Upper lobe of right lung (tissue), 1 donor: ENCODE measurements at places on chromosomes 1 and 21.

GRCh38 chr1:170732252-170732588, 68.3 kb downstream of the PRRX1 start:
- no peaks in the 10 kb centered on the region for H3K36me3 ChIP-seq
- H3K27ac ChIP-seq: no peak overlapping the region
- H3K4me3 ChIP-seq: no peak overlapping the region
- H3K4me1 ChIP-seq: no peaks in the 10 kb centered on the region

DNA sequence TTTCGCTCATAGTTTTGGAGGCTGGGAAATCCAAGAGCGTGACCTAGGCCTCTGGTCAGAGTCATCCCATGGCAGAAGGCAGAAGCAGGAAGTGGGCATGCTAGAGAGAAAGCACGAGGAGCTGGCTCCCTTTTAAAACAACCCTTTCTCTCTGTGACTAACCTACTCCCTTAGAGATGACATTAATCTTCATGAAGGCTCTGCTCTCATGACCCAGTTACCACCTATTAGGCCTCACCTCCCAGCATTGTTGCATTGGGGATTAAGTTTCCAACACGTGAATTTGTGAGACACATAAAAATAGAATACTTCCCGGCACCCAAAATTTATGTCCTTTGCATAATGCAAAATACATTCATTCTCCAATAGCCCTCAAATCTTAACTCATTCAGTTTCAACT, 223.1 kb upstream of the ST6GALNAC5 start:
- H3K4me1 ChIP-seq: no peaks in the 10 kb centered on the region
- H3K4me3 ChIP-seq: no peak overlapping the region
- no peaks in the 10 kb centered on the region for H3K36me3 ChIP-seq
- DNase-seq: no peak
- H3K27me3 ChIP-seq: no peaks in the 10 kb centered on the region

DNA sequence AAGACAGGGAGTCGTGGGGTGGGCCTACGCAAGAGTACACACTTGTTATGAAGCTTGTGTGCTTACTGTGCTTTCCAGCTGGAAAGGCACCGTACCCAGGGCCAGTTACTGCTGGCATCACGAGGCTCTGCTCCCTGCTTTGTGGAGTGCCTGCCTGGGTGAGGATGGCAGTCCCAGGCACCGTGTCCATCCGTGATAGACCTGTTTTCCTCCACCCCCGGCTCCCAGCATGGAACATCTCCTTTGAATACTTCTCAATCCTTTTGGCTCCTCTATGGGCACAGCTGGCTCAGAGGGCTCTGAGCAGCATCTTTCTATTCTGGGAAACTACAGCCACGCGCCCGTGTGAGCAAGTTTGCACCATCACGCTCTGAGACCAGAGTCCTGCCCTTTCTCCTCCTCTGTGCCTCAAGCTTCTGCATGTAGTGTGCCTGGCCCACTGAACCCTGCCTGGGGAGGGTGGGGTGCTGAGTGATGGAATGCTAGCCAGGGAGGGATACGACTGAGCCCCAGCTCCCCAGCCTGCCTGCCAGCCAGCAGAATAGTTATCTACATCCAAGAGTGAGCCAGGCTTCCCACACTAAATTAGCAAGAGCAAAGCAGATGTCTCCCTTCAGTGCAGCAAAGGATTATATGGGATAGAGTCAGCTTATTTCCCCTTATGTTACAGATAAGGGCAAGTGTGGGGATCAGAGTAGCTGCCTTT, 7.1 kb upstream of the TNR start:
- DNase-seq: no peak
- no peak overlapping the region for H3K27ac ChIP-seq
- H3K36me3 ChIP-seq: no peaks in the 10 kb centered on the region
- no peak overlapping the region for H3K4me3 ChIP-seq
- no peaks in the 10 kb centered on the region for H3K27me3 ChIP-seq

- no peak overlapping the region for H3K4me3 ChIP-seq
- no peaks in the 10 kb centered on the region for H3K36me3 ChIP-seq
- no peak overlapping the region for H3K27ac ChIP-seq
Observed at GRCh38 chr1:199747984-199748383, 279.5 kb upstream of the NR5A2 start.

GRCh38 chr1:228306275-228307217, 98.7 kb downstream of the OBSCN start:
- peak; percentile 55 for DNase-seq
- no peaks in the 10 kb centered on the region for H3K36me3 ChIP-seq
- no peaks in the 10 kb centered on the region for H3K4me1 ChIP-seq
- H3K27me3 ChIP-seq: no peaks in the 10 kb centered on the region

GRCh38 chr21:38311765-38312164, 55.0 kb downstream of the KCNJ15 start:
- no peaks in the 10 kb centered on the region for H3K36me3 ChIP-seq
- peak overlapping the region; percentile 68 for H3K27ac ChIP-seq
- no peak overlapping the region for H3K4me3 ChIP-seq

DNA sequence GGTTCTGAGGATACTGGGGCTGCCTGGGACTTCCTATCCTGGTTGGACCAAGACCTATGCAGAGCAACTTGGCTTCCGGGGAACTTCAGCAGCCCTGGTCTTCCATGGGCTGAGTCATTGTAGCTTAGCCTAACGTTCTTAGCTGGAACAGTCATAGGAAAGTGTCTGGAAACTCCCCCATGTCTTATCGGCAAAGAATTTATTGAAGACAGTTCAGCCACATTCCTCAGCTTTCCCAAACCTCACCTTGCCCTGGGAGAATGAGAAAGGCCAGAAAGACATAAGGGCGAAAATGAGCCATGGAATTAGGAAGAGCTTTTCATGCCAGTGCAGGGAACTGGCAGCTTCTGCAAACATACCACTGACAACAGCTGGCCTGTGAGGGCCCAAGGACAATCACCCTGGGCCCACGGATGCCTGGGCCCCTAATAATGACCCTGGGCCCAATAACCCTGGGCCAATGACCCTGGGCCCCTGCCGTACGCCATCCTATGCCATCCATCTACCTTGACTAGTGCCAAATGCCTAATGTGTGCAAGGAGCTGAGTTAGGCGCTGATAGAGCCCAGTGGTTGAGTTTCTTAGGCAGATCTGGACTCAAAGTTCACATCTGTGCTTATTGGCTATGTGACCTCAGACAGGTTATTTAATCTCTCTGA, 114.4 kb upstream of the GADD45A start:
- H3K27me3 ChIP-seq: no peaks in the 10 kb centered on the region
- peaks cover 21% of the 10 kb centered on the region for H3K4me1 ChIP-seq
- no peaks in the 10 kb centered on the region for H3K36me3 ChIP-seq
- H3K27ac ChIP-seq: no peak overlapping the region

DNA sequence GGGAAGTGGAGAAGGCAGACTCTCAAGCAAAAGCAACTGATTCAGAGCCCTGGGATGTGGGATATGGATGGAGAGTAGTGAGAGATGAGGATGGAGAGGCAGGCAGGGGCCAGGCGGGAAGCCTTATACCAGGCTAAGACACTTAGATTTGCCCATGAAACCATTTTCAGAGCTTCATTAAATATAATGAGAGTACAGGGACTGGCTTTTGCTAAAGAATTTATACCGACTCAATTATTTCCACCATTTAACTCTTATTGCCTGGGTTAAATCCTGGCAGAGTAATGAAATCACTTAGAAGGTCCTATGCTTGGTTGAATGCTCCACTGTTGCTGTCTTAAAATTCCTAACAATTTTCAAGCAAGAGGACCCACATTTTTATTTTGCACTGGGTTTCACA, 311.7 kb downstream of the KCNH1 start:
- no peak overlapping the region for H3K27ac ChIP-seq
- no peaks in the 10 kb centered on the region for H3K36me3 ChIP-seq
- no peaks in the 10 kb centered on the region for H3K4me1 ChIP-seq
- no peaks in the 10 kb centered on the region for H3K27me3 ChIP-seq
- no peak overlapping the region for H3K4me3 ChIP-seq

GRCh38 chr1:46288485-46289133, 14.8 kb downstream of the LRRC41 start:
- no peak overlapping the region for H3K4me3 ChIP-seq
- no peaks in the 10 kb centered on the region for H3K27me3 ChIP-seq
- peaks cover 48% of the 10 kb centered on the region for H3K36me3 ChIP-seq
- DNase-seq: no peak
- peak overlapping the region; percentile 32 for H3K27ac ChIP-seq

GRCh38 chr1:185464777-185465176, 147.7 kb upstream of the IVNS1ABP start:
- no peaks in the 10 kb centered on the region for H3K27me3 ChIP-seq
- no peak overlapping the region for H3K4me3 ChIP-seq
- no peaks in the 10 kb centered on the region for H3K4me1 ChIP-seq
- no peak overlapping the region for H3K27ac ChIP-seq
- no peak for DNase-seq

GRCh38 chr1:239725933-239726332, 339.6 kb downstream of the CHRM3 start:
- DNase-seq: no peak
- H3K4me3 ChIP-seq: no peak overlapping the region
- H3K27me3 ChIP-seq: no peaks in the 10 kb centered on the region
- H3K36me3 ChIP-seq: no peaks in the 10 kb centered on the region

- H3K4me3 ChIP-seq: no peak overlapping the region
- H3K36me3 ChIP-seq: peaks cover 95% of the 10 kb centered on the region
- DNase-seq: no peak
- H3K4me1 ChIP-seq: peaks cover 27% of the 10 kb centered on the region
- H3K27me3 ChIP-seq: no peaks in the 10 kb centered on the region
Observed at GRCh38 chr1:23967871-23968270, 8.2 kb downstream of the PNRC2 start.

DNA sequence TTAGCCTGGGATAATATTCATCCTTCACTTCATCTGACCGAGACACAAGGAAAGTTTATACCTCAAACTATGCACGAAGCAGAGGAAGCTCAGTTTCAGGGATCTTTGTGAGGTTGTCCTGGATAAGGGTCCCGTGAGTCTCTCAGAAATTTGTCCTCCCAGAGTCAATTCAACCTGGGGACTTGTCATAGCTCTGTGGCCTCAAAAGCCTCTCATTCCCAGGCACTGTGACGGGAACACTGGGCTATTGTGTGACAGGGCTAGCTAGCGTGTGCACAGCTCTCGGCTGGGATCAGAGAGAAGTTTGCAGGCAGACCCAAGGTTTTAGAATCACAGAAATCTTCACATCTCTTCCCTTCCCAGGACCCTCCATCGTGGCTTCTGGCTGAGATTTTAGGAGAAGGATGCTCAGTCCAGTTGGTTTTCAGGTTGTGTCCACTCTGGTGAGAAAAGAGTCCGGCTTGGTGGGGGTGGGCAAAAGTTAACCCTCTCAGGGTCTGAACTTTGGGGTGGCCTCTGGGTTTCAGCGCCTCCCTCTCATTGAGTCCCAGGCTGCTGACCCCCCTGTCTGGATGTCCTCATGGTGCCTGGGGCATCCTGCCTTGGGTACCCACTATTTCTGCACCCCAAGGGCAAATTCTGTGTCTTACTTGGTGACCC, 20.4 kb upstream of the LBR start:
- H3K36me3 ChIP-seq: no peaks in the 10 kb centered on the region
- H3K4me1 ChIP-seq: peaks cover 43% of the 10 kb centered on the region
- H3K27me3 ChIP-seq: no peaks in the 10 kb centered on the region
- peak overlapping the region; percentile 70 for H3K27ac ChIP-seq
- no peak overlapping the region for H3K4me3 ChIP-seq

DNA sequence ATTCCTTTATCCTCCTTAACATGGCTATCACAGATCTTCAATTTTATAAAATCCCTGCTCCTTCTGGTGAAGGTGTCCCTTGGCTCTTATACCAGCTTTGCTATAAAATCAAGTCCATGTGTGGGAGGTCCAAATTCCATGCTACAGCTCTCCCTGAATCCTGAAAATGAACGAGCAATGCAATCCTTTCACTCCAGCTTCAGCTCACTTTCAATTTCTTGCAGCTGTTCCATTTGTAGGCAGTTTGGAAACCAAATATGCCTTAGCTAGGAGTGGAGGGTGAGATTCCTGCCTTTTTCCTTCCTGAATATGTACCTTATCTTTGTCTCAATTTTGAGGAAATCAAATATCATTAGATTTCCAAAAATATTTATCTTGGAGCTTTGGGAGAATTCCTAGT, 402.6 kb downstream of the TTLL7 start:
- peaks cover 5% of the 10 kb centered on the region for H3K4me1 ChIP-seq
- no peaks in the 10 kb centered on the region for H3K27me3 ChIP-seq
- no peak overlapping the region for H3K4me3 ChIP-seq
- H3K27ac ChIP-seq: no peak overlapping the region
- H3K36me3 ChIP-seq: no peaks in the 10 kb centered on the region
- no peak for DNase-seq

DNA sequence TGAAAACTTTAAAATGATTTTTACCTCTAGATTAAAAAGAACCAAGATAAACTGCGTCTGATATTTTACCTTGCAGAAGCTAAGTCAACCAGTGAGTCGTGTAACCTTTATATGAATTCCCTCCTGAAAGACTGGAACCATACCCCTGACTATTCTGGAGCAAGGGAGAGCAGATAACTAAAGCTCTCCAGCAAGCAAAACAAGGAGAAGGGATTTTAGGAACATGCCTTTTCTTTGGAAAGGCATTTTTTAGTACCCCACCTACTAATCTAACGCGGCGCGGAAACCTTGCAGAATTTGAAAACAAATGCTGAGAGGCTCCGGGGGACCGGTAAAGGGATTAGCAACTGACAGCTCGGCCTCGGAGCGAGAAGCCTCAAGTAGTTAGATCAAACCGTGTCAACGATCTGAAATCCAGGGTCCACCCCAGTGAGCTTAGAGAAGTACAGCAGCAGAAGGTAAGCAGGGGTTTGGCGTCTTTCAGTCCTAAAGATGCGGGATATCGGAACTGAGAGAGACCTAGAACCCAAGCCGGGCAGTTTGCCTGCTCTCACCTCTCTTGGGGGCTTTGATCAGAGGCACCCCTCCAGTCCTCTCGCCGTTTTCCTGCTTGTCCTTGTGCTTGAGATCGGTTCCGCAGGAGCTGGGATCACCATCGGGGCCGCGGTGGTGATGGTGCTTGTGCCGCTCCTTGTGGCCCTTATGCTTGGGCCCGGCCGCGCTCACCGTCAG, 954 bp downstream of the RSBN1 start:
- DNase-seq: no peak
- no peaks in the 10 kb centered on the region for H3K27me3 ChIP-seq
- H3K4me1 ChIP-seq: peaks cover 18% of the 10 kb centered on the region
- peak overlapping the region; percentile 95 for H3K27ac ChIP-seq
- H3K4me3 ChIP-seq: peak overlapping the region; percentile 83
